Fibroblast of lung (primary cell): ENCODE measurements at places on chromosomes 7 and 10.

DNA sequence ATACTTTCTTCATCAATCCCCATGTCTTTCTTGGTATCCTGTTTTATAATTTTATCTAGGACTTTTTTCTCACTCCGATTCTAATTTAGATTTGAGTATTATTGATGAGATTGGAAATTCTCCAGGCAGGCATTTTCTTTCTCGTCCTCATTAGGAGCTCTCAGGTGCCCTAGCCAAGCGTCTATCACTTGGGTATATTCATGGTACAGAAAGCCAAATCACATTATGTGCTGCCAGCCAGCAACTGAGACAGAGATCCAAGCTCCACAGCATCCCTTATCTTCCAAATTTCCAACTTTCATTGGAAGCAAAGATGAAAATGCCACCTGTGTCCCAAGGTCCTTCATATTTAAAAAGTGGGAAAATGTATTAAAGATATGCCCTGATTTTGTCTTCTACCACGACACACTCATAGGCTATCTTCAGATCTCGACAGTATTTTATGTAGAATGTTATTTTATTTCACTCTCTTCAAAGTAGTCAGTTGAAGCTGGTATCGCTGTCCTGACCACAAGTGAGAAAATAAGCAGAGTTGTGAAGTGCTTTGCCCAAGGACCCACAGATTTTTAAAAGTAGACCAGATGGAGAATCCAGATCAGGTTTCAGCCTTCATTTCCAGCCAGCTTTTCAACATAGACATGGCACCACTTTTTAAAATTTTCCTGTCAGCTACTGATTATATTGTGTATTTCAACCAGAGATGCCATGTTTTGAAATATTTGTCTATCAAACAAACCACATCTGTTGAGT lies 773.4 kb downstream of the CNTNAP2 start:
- DNase-seq: no peak

DNA sequence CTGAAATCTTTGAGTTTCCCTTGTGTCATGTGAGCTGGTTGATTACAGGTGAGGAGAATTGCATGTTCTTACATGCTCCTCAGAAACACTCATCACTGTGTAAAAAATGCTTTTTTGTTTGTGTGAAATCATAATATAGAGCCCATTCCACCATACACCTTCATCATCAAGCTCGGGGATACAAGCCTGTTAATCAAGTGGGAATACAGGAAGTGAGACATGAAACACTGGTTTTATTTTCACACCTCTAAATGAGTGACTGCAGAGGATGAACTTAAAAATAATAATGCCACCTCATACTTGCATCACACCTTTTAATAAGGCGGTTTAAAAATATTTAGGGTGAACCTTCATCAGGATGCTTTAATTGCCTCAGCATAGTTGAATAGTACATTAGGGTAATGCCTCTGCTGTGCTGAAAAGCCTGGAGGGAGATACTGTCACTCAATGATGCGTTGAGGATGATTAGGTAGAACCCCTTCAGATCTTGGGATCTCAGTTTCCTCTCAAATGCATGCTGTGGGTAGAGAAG lies 164.6 kb downstream of the AUTS2 start:
- no peak for DNase-seq

DNA sequence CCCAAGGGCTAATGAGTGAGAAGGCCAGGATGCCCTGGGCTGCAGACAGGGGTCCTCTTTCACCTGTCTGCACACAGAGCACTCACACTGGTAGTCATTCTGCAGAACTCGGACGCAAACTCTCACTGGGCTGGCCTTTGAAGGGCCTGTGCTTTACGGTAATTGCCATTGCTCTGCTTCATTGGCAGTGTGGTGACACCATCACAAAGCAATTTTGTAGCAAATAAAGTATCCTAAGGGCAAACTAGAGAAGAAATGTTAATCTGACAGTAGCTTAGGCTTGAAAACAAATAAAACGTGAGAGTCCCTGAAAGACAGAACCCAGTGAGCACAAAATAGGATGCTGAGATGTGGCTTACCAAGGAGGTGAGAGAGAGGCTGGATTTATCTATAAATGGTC lies 30.6 kb upstream of the FIGNL1 start:
- no peak for DNase-seq

GRCh38 chr7:85719981-85720953 lies 533.4 kb upstream of the SEMA3D start:
- DNase-seq: peak; percentile 86

- DNase-seq: no peak
These were observed 37.6 kb upstream of the AGBL3 start for GRCh38 chr7:134948736-134949135.

GRCh38 chr10:106873770-106874603 lies 290.5 kb downstream of the SORCS1 start:
- DNase-seq: no peak

DNA sequence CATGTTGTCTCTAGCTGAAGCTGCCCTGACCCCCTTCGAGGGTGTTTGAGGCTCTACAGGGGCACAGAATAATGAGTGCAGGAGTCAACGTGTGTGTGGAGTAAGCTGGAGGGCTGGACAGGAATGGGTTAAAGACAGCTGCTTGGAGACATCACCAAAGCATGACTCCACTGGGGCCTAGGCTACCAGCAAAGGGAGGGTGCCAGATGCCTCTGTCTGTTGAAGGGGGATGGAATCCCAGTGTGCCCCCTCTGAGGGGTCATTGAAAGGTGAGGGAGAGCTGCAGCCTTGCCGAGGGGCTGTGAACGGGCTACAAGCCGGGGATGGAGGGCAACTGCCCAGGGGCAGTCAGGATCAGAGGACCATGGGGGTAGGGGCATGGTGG lies 51.7 kb upstream of the PODXL start:
- DNase-seq: no peak

- no peak for DNase-seq
These were observed 1095.9 kb upstream of the SORCS1 start for GRCh38 chr10:108260383-108260906.

- DNase-seq: no peak
These were observed 394.5 kb downstream of the TYW1 start for GRCh38 chr7:67391168-67391567.

DNA sequence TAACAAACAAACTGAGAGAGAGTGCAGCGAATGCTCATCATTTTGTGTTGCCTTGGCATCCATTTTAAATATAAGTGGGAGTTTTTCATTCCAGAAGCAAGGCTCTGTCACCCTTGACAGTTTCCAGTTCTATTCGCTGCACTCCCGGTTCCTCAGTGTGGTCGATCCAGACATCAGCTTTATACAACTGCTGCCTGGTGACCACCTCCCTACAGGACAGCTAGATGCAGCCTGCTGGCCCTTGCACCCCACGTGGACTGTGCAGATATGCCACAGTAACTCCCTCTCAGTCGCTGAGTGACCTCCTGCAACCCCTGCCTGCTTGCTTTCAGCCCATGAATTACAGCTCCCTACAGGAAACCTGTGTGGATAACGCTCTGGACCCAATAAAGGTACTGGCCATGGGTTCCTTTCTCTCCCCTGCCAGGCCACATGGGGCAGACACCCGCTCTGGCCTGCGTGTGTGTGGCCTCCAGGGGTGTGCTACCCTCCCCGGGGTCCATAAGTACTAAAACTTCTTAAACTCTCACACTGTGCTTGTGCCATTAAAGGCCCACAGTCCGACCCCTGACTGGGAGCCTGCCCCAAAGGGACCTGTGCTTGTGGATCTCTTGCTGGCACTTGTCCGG lies 23.6 kb downstream of the BEND7 start:
- DNase-seq: no peak

DNA sequence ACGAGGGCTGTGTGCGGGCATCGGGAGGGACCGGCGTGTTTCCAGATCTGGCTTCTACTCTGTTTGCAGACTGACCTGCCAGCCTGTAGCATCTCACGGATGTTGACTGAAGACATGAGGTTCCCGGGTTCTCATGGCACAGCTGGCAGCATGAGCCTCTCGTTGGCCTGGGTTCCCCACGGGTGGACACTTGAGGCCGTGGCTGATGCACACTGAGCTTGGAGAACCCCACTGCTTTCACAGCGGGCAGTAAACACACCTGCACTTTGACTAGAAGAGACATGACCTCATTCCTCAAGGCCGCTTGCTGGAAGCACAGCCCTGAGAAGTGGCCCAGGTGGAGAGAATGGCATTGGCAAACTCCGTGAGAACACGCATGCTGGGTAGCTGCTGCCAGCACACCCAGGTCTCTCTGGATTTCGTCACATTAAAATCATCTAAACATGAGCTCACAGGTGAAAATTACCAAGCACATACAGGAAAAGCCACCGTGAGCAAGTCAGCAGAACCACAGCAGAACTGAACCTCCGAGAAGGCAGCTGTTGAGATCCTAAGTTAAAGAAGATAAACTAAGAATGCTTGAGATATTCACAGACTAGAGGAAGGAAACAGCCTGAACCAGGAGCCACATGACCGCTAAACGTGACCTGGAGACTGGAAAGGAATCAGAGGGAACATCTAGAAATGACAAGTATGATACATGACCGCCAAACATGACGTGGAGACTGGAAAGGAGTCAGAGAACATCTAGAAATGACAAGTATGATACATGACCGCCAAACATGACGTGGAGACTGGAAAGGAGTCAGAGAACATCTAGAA lies 32.5 kb downstream of the BNIP3 start:
- no peak for DNase-seq

DNA sequence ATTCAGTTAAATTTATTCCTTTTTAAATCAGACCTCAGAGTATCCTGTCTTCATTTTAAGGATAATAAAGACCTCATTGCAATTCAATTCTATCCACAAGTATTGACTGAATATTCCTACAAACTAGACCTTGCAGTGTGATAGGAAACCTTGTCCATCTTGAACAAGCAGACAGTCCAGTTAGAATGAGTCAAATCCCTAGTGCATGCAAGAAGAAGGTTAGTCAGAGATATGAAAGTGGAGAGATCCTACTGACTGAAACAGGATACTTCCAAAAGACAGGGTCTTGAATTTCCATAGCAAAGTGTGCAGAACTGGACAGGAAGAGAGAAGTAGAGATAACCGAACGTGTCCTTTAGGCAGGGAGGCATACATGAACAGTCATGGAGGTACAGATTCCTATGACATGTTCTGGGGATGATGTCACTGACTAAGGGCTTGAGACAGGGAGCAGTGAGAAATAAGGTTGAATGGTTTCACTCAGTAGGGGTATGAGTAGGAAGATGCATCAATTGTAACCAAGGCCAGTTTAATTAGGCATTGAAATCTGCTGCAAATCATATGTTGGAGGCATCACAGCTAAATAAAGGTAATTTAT lies 45.2 kb downstream of the PPP1R3A start:
- DNase-seq: peak; percentile 41

- no peak for DNase-seq
These were observed 28.9 kb upstream of the EZH2 start for GRCh38 chr7:148912758-148913541.

GRCh38 chr7:7166318-7166717 lies 16.0 kb upstream of the C1GALT1 start:
- no peak for DNase-seq

GRCh38 chr10:120075349-120075748 lies 182.8 kb downstream of the SEC23IP start:
- no peak for DNase-seq

GRCh38 chr7:876972-877311 lies 588 bp downstream of the GET4 start:
- DNase-seq: no peak

- DNase-seq: peak; percentile 34
These were observed 207.8 kb upstream of the ETV1 start for GRCh38 chr7:14197280-14197679.

DNA sequence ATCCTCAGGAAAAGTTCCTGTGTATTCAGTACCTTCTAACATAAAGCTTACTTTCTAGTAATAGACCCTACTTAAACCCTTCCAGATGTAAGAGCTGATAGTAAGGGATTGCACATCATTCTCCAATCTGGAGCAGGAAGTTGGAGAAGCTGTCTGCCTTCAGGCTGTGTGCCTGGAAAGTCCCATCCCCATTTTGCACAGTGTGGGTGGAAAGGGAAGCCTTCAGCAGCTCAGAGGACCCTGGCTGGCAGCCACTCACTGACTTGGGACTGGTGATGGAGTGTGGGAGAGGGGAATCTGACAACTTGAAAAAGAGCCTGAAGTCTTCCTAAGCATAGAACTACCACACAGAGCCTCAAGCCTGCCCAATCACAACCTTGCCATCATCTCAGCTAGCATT lies 164.1 kb upstream of the ADO start:
- no peak for DNase-seq

DNA sequence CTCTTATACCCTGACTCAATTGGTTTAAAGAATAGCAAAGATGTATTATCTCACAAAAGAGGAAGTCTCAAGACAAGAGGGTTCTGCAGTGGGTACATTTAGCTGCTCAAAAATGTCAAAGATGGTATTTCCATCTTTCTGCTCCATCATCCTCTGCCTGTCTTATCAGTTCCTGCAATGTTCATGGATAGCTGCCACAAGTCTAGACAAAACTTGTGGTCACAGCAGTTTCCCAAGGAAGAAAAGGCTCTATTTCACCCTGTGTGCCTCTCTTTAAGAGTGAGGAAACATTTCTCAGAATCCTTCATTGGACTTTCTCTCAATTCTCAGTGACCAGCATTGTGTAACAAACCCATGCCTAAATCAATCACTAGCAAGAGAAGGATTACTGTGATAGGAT lies 634.2 kb upstream of the AUTS2 start:
- peak; percentile 83 for DNase-seq

- no peak for DNase-seq
These were observed 41.6 kb downstream of the PDIA4 start for GRCh38 chr7:148986742-148987009.

- DNase-seq: no peak
These were observed 14.1 kb downstream of the MRPS24 start for GRCh38 chr7:43855176-43855575.

GRCh38 chr7:155984609-155985405 lies 172.5 kb upstream of the SHH start:
- no peak for DNase-seq

- DNase-seq: no peak
These were observed 532.3 kb upstream of the GALNT17 start for GRCh38 chr7:70599446-70600190.

DNA sequence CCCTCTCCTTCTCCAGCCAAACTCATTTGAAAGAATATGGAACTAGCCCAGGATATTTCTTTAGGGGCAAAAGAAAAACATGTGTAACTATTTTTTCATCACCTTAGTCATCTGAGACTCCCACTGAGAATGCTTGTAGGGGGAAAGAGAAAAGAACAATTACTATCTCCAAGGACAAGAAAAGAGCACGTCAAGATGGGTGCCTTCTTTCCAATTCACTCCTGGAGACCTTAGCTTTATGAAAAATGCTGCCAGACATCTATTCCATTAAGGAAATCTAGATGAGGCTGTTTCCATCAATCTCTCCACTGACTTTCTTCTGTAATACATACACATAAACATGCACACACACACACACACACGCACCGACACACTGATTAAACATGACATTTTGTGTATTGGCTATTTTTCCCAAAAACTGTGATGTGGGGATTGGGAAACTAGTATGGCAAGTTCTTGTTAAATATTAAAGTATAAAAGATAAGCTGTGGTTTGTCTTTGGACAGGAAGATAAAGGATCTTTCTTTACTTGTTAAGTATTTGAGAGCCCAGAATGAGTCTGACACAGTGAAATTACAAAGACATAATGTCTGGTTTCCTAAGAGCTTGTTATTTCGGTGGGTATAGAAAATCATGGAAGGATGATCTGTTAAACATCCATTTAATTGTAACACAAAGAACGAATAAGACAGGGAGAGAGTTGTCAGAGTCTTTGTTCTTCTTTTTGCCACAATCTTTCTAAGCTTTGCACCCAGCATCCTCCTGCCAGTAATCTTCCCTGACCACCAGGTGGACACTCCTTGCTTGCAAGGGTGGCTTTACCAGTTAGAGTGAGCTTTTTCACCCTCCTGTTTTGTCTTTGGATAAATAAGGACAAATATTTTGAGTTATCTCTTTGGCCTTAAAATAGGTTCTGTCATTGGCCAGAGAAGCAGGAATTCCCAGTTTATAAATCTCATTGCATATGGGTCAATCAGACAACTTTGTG lies 177.3 kb upstream of the TMEM72 start:
- no peak for DNase-seq
